Glutamatergic neuron (in vitro differentiated cells): ENCODE measurements at places on chromosomes 3 and 15. TPM values are rescaled to one million over a fixed set of nuclear protein-coding genes. Genes with fewer than 3 reads are reported as not detected.

DNA sequence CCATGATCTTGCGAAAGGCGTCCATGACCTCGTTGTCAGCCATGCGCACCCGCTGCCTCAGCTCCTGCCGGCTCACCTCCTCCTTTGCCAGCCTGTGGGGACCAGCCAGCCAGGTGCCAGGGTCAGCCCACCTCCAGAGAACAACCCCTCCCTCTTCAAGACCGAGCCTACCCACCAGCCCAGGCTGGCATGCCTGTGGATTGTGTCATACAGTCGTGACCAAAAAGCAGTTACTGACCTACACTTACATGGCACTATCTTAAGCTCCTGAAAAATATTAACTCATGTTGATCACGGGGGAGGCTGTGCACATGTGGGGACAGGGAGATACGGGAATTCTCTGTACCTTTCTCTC, 10.7 kb upstream of the CAMK1 start:
- DNase-seq: no peak

DNA sequence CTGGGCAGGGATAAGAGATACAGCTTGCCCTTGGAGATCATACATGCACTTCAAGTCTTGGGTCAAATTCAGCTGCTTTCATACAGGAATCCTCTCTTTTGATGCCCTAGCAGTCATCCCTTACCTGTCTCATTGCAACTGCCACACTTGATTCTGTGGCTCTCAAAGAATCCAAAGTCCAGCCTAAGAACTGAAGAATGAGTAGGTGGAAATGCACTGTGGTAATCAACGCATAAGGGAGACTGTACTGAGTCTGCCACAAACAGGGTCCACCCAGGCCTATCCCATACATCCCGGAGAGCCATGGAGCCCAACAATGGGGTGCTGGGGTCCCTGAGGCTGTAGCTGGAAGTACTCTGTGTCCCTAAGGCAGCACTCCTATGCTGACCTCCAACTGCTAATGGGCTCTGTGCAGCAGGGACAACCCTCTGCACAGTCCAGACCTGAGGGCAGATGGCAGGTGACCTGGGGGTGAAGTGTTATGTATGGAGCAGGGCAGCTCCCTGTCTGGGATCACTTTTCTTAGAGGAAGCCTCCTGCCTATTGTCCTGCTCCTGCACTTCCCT, 1.7 kb upstream of the VPS18 start:
- DNase-seq: no peak

- no peak for DNase-seq
Measured at GRCh38 chr15:80437334-80437891, 33.2 kb downstream of the ARNT2 start.

DNA sequence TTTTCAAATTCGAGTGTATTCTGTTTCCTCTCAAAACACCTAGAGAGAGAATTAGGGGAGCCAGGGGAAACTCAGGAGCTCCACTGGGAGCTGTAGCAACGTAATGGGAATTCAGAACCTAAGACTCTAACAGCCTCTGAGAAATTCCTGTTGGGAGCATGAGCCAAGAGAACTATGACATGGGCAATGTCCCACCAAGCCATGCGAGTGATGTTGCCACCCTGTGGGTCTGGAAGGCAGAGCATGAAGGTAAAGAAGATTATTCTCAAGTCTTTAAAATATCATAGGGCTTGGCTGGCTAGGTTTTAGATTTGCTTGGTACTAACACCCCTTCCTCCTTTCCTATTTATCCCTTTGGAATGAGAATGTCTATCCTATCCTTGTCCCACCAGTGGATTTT, 392.6 kb upstream of the ADAMTS9 start:
- no peak for DNase-seq

- no peak for DNase-seq
Measured at GRCh38 chr15:77612958-77613601, 19.6 kb downstream of the LINGO1 start.

DNA sequence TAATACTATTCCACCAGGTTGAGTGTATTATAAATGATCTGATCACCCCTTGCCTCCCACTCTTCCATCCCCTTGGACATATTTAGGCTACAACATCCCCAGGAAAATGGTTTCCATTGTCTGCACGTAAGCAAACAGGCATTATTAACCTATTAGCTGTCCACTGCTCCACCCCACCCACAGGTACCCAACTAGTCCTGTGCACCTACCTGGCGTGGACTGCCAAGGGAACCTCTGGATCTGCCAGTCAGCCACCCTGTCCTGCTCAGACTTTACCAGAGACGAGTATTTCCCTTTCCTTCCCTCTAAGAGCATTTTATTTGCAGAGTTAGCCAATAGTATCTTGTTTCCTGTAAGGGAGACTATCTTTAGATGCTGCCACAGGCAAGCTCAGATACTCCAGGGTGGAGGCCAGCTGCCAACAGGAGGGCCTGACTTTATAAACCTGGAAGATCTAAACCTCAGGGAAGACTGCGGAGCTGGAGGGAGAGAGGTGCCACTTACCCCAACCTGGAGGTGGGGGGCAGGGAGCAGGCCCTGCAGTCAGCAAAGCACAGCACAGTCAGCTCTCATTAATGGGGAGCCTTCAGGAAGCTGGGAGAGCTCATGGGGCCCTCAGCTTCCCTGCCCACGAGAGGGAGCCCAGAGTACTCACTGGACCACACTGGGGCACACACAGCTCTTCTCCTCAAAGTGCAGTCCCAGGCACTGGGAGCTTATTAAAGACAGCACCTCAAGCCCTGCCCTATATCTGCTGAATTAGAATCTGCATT, at the start of gene CX3CR1:
Gene CX3CR1, minus strand, starts transcription at position 292 of the 773 bp plus-strand sequence. CDS start 13,527 bp downstream, outside the sequence.
- DNase-seq: no peak

- no peak for DNase-seq
Measured at GRCh38 chr3:173957646-173958045, 560.1 kb downstream of the NLGN1 start.

GRCh38 chr15:69634860-69635259, 182.2 kb downstream of the RPLP1 start:
- DNase-seq: no peak

LRRC31 gene
- not detected for total RNA-seq

EMC7 gene
- total RNA-seq: 47.4 TPM

TICRR gene
- 2.7 TPM for total RNA-seq

DNAH12 gene
- 0.22 TPM for total RNA-seq
